ENCODE measurements at places on chromosomes 7 and 10. TPM values are rescaled to one million over a fixed set of nuclear protein-coding genes. Genes with fewer than 3 reads are reported as not detected.
A peak's percentile ranks its signal among the peaks of the same experiment; 100 is the strongest.

PRKAR2B gene
- 38.3 TPM for polyA plus RNA-seq

ZNF33A gene
- polyA plus RNA-seq = 51.0 TPM

HIPK2 gene
- polyA plus RNA-seq = 104 TPM

HOXA4 gene
- polyA plus RNA-seq = 23.4 TPM

KAZALD1 gene
- polyA plus RNA-seq = 13.3 TPM

SLC26A5 gene
- 0.19 TPM for polyA plus RNA-seq

PTPRE gene
- polyA plus RNA-seq = 8.0 TPM

RSPH10B2 gene
- 0.93 TPM for polyA plus RNA-seq

DNA sequence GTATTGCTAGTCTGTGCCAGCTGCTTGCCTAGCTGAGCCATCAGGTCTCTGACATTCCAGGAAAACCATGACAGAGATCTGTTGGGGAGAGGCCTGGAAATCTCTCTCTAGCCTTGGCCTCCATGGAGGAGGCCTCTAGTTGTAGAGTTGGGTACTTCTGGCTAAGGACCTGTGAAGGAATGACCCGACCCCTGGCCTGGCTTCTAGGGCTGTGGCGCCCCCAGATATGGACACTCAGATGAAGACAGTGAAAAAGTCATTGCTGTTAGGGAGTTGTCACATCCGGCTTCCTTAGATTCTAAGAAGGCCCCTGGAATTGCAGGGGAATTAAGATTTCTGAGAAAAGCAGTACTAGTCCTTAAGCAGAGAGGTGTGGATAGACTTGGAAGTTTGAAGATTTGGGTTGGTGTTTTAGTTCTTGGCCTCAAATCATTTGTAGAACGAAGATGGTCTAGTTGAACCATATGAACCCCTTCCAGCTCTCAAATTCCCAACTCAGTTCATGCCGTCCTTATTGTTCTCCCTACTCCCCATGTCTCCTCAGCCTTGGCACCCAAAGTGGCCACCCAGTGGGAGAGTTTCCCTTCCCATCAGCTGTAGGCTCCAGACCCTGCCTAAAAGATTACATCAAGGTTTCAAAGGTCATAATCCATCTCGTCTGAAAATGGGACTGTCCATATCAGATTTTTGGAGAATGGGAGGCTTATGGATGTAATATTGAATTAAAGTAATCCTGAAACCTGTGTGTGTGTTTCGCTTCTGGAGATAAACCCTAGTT lies 7.0 kb downstream of the HHEX start:
- DNase-seq = no peak

- no peak for DNase-seq
Observed at GRCh38 chr10:100986623-100986951, 710 bp downstream of the MRPL43 start.

DNA sequence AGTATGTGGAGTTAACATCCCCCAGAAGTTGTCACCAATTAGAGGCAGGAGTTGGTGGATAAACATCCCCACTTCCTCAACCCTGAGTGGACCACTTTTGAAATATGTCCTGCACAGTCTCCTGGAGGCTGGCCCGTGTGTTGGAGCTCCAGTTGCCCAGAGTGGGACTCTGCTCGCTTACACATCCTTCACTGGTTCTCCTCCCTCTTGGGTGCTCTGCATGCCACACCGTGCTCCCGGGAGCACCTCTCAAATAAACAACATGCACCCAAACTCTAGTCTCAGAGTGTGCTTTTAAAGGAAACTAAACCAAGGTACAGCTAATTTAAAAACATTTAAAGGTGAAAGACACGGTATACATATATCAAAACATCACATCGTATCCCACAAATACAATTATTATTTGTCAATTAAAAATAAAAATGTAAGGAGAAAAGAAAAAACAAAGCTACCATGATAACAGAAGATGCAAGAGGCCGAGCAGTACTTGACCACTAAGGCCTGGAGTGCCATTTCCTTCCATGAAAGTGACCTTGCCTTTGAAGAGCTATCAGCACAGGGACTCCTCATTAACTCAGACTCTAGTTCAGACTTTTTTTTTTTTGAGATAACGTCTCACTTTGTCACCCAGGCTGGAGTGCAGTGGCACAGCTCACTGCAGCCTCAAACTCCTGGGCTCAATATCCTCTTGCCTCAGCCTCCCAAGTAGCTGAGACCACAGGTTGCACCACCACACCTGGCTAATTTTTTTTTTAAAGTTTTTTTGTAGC lies 47.8 kb upstream of the SAMD8 start:
- DNase-seq = no peak

DNA sequence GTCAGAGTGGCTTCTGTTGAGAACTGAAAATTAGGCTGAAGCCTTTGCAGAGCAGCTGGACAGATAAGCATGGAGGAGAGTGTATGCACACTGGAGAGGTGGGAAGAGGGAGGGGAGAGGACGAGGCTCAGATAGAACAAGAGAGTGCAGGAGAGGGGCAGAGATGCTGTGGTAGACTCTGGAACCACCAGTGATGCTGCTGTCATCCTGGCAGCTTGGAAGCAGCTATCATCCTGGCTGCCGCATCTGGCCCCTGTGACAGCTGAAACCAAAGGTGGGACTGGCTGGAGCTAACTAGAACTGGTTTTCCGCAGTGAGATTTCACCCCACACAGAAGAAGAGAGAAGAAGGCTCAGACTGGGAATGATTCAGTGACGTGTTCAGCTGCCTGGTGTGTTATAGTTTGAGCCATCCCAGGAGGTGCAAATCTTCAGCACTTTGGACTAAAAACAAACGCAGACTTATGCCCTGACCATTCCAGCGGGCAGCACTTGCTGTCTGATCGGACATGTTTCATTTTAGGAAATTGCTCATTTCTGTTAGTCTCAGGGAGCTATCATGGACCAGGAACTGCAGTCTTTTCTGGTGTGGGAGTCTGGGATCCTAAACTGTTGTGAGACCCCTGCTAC lies 38.4 kb downstream of the EEPD1 start:
- no peak for DNase-seq

- no peak for DNase-seq
Observed at GRCh38 chr10:80253266-80253962, 36.0 kb downstream of the MAT1A start.

- no peak for DNase-seq
Observed at GRCh38 chr7:134212576-134213546, 85.7 kb downstream of the LRGUK start.

GRCh38 chr7:15326044-15326644 lies 235.7 kb downstream of the AGMO start:
- peak; percentile 3 for DNase-seq

DNA sequence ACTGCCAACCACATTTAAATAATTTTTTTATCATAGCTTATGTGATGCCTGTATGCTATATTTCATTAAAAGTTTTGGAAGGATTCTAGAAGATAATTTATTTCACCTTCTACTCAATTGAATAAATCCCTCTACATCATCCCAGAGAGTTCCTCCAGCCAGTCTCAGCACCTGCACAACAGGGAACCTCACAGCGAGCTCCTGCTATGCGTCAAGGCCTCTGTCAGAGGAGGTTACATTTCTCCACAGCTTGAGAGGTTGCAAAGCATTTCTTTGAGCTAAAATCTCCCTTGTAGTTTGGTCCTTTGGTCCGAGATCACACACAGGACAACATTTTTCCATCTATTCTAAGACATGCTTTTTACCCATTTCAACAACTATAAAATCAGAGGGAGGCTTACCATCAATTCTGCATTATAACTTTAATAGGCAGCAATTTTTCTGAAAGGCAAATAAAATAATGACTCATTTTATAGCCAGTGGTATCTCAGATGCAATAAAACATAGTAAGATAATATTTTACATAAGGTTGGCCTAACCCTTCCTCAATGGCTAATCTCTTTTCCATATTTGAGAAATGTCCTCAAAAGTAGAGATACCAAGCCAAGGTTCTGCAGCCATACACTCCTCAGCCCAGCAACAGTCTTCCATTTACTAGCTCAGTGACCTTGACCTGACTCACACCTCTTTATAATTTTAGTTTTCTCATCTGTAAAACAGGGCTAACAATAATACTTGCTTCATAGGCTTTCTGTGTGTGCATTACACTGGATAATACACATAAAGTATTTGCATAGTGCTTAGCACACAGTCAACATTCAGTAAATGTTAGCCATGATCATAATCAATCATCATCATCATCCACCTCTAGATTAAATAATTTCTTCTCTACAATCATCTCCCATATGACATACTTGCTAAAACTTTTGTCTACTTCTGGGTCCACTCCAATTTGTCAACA lies 68.8 kb downstream of the DOCK4 start:
- no peak for DNase-seq

GRCh38 chr7:116446212-116446855 lies 53.2 kb upstream of the CAV2 start:
- DNase-seq = no peak

- no peak for DNase-seq
Observed at GRCh38 chr7:24727154-24728120, 29.8 kb downstream of the GSDME start.

DNA sequence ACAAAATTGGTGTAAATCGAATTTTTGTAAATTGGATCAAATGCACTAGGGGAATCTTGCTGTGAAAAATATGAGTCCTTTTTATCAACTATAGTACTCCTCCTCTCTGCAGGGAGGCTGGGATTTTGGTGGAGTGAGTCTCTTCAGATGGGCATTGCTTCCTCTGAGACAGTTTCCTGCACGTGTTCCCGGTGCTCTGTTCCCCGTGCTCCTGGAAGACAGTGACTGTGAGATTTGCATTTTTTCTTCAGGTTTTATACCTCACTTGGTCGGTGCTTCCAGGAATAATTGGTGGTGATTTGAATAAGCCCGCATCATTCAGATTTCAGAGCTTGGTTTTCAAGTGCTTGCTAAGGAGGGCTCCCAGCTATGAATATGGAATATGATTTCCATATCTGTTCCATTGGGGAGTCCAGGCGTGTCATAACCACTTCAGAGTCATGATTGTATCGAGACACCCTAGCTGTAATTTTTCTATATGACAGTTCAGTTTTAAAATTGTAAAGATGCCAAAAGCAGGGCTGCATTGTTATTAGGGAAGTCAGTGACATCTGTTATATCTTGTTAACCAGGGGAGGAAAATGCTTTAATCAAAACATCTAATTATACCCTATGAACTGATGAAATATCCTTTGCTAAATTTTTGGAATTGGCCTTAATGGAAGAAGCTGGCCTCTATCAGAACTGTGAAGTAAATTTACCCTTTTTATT lies 12.3 kb downstream of the AUTS2 start:
- no peak for DNase-seq

GRCh38 chr10:4602764-4603491 lies 223.1 kb upstream of the AKR1E2 start:
- DNase-seq = no peak

- DNase-seq = peak; percentile 30
Observed at GRCh38 chr10:132836832-132837540, 51.0 kb upstream of the NKX6-2 start.

DNA sequence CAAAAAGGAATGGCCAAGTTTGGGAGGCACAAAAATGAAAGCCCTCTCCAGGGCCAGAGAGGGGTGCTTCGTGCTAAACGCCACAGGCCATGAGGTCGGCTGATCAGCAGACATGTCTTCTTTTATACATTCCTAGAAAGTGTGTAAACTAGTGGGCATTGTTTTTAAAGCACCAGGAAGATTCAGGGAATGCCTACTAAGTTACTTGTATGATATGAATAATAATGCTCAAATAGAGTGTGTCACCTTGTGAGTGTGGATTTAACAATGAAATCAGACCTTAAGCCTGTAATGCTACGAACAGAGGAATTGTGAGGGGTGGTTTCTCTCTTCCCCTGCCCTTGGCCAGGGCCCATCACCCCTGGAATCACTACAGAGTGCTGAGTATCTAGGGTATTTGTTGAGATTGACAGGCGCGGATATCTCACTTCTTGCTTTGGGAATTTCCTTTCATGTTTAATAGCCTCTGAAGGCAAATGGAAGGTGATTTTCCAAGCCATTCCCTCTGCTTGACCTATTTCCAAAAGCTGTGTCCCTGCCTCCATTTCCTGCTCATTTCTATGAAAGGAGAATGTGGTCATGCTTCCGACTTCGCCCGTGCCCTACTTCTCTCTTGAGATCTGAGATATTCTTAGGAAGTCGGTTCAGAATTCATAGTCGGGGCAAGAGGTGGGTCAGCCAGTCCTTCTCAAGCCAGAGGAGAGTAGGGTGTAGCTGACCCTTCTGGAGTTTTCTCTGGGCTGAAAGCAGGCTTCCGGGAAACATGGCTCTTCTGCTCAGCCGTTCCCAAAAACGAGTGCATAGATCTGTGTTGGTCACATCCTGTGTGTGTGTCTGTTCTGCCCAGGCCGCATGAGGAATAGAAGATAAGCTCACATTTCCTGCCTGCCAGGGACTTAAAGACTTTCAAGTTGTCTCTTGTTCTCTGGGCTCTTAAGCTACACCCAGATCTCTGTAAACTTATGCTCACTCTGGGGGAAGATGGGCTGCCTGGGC lies 167.8 kb upstream of the ITGB1 start:
- no peak for DNase-seq
